OCI-LY7 (cell line): ENCODE measurements at places on chromosomes 2 and 18.
A peak's percentile ranks its signal among the peaks of the same experiment; 100 is the strongest.

- no peak for DNase-seq
Measured at GRCh38 chr2:145277922-145278321, 758.0 kb upstream of the ZEB2 start.

- DNase-seq = no peak
Measured at GRCh38 chr2:171018522-171018921, 89.5 kb downstream of the GORASP2 start.

GRCh38 chr18:36828157-36828629, 609 bp downstream of the TPGS2 start:
- peak; percentile 4 for DNase-seq

DNA sequence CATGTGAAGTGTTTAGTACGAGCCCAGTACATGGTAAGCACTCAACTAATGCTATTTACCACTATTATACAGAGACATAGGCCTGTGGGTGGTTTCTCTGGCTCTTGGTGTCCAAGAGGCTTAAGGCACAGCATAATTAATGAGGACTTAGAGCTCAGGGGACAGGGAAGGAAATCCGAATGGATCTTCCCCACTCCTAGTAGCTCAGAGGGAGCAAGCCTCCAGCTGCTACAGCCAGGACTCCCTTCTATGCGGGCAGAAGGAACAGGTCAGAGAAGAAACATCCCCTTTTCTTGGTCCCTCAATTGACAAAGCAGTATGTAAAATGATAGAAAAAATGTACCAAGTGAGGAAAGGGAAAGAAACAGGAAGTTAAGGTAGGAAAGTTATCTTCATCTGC, 261.3 kb upstream of the STON1 start:
- DNase-seq = no peak

- DNase-seq = peak; percentile 45
Measured at GRCh38 chr18:37385846-37386778, 179.5 kb downstream of the CELF4 start.

- DNase-seq = peak; percentile 23
Measured at GRCh38 chr2:190344276-190344827, 963 bp downstream of the INPP1 start.

- DNase-seq = no peak
Measured at GRCh38 chr18:79518683-79519128, 123.0 kb downstream of the NFATC1 start.

DNA sequence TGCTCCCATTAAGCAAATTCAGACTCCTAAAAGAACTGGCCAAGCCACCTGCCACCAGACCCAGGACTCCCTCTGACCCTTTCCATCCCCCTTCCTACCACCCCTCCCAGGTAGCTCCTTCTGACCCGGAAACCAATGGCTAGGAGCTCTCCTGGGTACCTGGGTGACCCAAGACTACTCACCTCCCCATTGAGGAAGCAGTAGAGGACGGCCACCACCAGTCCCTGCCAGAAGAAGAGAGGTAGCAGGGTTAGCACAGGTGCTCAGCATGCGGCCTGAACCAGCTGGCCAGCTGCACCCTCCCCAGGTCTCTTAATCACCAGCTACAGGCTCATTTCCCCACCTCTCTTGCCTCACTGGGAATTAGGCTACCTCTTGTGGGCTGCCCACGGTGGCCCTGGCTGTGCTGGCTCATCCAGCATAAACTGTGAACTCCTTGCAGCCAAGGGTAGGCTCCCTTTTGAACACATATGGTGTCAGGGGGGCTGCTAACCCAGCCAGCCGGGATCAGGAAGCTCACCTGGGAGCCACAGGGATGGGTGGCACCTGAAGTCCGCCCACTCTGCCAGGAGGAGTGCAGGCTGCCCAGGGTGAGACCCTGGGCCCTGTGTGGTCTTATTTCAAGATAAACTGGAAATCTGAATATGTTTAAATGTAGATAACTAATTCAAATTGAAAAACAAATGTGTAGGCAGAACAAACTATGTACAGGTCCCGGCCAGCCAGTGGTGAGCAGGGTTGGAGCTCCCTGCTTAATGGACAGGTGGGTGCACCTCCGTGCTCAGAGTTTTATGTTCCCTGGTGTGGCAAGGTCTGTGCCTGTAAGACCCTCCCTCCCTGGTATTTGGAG, 9.9 kb downstream of the TMEM37 start:
- DNase-seq = no peak

GRCh38 chr2:49175831-49176230, 21.5 kb upstream of the FSHR start:
- no peak for DNase-seq

GRCh38 chr2:214577769-214578168, 166.9 kb downstream of the VWC2L start:
- DNase-seq = no peak

GRCh38 chr2:122471753-122472152, 716.3 kb downstream of the TSN start:
- no peak for DNase-seq

DNA sequence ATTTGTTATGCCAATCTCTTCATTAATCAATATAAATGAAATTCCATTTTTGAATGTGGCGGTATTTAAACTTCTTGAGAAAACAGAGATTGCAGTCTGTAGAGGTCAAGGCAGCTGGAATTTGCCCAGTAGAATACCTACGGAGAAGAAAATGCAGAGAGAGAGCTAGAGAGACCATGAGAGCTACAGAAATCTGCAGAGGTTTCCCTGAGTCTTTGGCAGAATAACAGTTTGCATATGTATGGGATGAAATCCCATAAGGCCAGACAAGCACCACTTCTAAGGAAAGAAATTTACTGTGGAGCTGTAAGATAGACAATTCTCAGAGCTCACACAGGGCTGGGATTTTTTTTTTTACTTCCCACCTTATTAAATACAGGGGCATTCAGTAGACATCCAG, 23.6 kb upstream of the TMEFF2 start:
- DNase-seq = no peak

- DNase-seq = no peak
Measured at GRCh38 chr2:128809880-128810279, 491.2 kb upstream of the HS6ST1 start.
